ENCODE measurements at places on chromosomes 1 and 21. TPM values are rescaled to one million over a fixed set of nuclear protein-coding genes. Genes with fewer than 3 reads are reported as not detected.

- H3K36me3 ChIP-seq = peaks cover 7% of the 10 kb centered on the region
- peaks cover 15% of the 10 kb centered on the region for H3K4me1 ChIP-seq
- DNase-seq = no peak
- peak overlapping the region; percentile 66 for H3K27ac ChIP-seq
- H3K4me3 ChIP-seq = no peak overlapping the region
These were observed 18.0 kb downstream of the ZMYM1 start for GRCh38 chr1:35097224-35097623.

- no peak for DNase-seq
- H3K27ac ChIP-seq = no peak overlapping the region
- no peaks in the 10 kb centered on the region for H3K36me3 ChIP-seq
- no peaks in the 10 kb centered on the region for H3K27me3 ChIP-seq
- H3K4me1 ChIP-seq = no peaks in the 10 kb centered on the region
- no peak overlapping the region for H3K4me3 ChIP-seq
These were observed 183.6 kb downstream of the S1PR1 start for GRCh38 chr1:101420406-101420805.

- H3K4me1 ChIP-seq = no peaks in the 10 kb centered on the region
- no peak for DNase-seq
- H3K27me3 ChIP-seq = no peaks in the 10 kb centered on the region
- no peak overlapping the region for H3K4me3 ChIP-seq
- H3K27ac ChIP-seq = no peak overlapping the region
These were observed 61.2 kb downstream of the DNM3 start for GRCh38 chr1:171902527-171902926.

- H3K27me3 ChIP-seq = no peaks in the 10 kb centered on the region
- H3K36me3 ChIP-seq = no peaks in the 10 kb centered on the region
- H3K27ac ChIP-seq = no peak overlapping the region
- no peak overlapping the region for H3K4me3 ChIP-seq
- no peak for DNase-seq
These were observed 20.6 kb downstream of the DDAH1 start for GRCh38 chr1:85444381-85444780.

DNA sequence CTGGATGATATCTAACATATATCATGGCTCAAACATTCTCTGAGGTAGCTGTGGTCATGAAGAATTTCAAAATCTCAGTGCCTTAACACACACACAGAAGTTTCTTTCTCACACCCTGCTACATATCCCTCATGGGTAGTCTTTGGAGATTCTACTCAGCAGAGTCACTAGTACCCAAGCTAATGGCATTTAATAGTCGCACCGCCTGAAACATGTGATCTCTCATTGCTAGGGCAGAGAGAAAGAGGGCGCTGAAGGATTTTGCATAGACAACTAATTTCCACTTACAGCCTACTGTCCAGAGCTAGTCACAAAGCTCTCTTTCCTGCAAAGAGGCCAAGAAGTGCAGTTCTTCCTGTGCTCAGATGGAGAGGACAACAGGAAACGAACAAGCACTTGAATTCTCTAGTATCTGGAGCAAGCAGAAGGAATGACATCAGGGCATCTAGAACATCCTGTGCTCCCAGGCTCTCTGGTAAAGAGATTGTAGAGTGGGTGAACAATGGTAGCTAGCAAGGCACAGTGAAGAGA lies 183.4 kb upstream of the PTBP2 start:
- peak; percentile 58 for DNase-seq
- H3K4me3 ChIP-seq = no peak overlapping the region
- peak overlapping the region; percentile 88 for H3K27ac ChIP-seq

DNA sequence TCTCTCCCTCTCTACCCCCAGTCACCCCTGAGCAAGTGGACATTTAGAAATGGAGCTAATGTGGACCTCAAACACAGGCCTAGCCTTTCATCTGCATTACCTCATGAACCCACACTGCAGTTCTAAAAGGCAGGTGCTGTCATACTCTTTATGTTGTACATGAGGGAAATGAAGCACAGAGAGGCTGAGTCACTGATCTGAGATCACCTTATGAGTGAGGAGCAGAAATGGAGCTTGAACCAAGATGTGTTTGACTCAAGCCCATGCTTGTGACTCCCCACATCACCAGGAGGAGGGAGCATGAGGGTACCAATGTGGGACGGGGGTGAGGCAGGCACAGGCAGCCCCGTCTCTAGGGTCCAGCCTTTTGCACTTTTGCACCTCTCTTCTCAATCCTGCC lies 702.8 kb downstream of the PTPRU start:
- H3K27ac ChIP-seq = no peak overlapping the region
- no peak for DNase-seq
- H3K4me3 ChIP-seq = no peak overlapping the region
- H3K4me1 ChIP-seq = no peaks in the 10 kb centered on the region
- no peaks in the 10 kb centered on the region for H3K27me3 ChIP-seq

DNA sequence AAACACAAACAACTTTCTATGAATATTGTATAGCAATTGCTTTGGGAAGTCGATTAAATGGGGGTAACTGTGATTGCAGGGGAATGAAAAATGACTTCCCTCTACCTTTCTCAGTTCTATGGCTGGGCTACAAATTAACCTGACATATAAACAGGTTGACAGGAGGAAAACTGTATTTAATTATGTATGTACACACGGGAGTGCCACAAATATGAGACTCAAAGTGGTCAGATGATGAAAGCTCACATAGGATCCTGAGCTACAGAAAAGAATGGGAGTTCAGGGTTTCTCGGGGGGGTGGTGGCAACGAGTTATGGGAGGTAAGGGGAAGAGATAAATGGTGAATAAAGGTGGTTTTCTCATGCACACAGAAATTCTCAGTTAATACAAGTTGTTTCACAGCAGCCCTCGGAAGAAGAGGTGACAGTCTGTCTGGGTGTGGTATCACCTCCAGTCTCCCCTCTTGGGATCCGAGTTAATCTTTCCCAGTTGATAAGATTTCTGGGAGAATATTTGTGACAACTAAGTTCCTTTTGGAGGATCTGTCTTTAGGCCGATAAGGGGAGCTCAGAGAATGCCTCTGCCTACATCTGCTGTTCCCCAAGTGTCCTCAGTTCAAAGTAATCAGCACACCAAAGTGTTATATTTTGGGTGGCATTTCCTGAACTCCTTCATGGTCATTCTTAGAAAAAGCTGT lies 26.3 kb downstream of the GADD45A start:
- no peak overlapping the region for H3K4me3 ChIP-seq
- H3K36me3 ChIP-seq = no peaks in the 10 kb centered on the region
- H3K27me3 ChIP-seq = no peaks in the 10 kb centered on the region

DNA sequence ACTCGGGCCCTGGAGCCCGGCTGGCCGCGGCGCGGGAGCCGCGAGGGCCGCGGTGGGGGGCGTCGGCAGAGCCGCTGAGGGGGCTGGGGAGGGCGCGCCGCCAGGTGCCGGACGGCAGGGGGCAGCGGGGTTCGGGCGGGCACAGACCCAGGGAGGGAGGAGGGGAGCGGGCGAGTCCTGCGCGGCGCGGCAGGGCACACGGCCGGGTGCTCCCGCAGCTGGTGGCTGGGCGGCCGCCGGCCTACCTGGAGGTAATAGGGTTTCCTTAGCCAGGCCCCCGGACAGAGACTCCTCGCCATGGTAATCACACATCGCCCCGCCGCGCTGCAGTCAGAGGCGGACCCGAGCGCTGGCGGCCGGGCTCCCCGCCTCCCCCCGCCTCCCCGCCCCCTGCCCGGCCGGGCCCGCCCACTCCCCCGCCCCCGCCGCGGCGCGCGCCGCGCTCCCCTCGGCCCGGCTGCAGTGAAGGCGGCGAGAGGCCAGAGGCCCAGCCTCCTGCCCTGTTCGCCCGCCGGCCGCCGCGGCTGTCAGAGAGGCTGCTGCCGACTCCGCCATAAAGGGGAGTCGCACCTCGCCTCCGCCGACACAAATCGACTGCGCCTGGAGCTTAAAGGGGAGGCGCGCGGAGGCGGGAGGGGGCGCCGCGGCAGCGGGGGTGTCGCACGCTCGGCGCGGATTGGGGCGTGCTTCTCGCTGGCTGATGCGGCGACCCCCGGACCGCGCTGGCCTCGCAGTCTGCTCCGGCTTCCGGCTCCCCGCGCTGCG lies at the start of gene DIPK1A:
Gene DIPK1A (minus strand): TSS at position 332 of the 765 bp plus-strand sequence. CDS start 33 bp downstream, at position 299.
- peak within 1 kb of the TSS; percentile 96 for H3K27ac ChIP-seq
- H3K36me3 ChIP-seq = no peaks in the 10 kb centered on the region
- H3K4me1 ChIP-seq = peaks cover 36% of the 10 kb centered on the region
- DNase-seq = peak; percentile 79
- peak within 1 kb of the TSS; percentile 38 for H3K4me3 ChIP-seq

DNA sequence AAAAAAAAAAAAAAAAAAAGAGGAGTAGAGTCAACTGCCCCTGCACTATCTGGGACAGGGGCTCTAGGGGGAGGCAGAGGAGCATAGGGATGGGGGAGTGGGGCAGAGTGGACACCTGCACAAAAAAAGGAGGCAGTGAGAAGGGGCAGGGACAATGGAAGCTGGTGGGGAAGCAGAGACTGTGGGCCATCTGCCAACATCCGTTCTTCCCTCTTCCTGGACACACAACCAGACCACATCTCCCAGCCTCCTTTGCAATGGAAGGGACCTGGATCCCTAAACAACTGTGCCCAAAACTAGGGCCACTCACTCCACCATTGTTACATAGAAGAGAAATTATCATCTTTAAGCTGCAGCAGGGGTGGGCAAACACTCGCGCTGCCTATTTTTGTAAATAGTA lies 38.4 kb downstream of the NEK2 start:
- H3K27ac ChIP-seq = no peak overlapping the region
- DNase-seq = no peak
- no peaks in the 10 kb centered on the region for H3K27me3 ChIP-seq
- H3K4me3 ChIP-seq = no peak overlapping the region
- no peaks in the 10 kb centered on the region for H3K36me3 ChIP-seq
- peaks cover 14% of the 10 kb centered on the region for H3K4me1 ChIP-seq

GRCh38 chr1:119713039-119713748 lies 1.5 kb downstream of the PHGDH start:
- no peaks in the 10 kb centered on the region for H3K36me3 ChIP-seq
- peaks cover 12% of the 10 kb centered on the region for H3K4me1 ChIP-seq
- H3K4me3 ChIP-seq = no peak overlapping the region
- peak; percentile 39 for DNase-seq

GRCh38 chr1:92623187-92623778 lies 136.6 kb upstream of the GFI1 start:
- no peak for DNase-seq
- H3K4me3 ChIP-seq = no peak overlapping the region
- H3K4me1 ChIP-seq = no peaks in the 10 kb centered on the region
- H3K27ac ChIP-seq = no peak overlapping the region
- no peaks in the 10 kb centered on the region for H3K27me3 ChIP-seq

DNA sequence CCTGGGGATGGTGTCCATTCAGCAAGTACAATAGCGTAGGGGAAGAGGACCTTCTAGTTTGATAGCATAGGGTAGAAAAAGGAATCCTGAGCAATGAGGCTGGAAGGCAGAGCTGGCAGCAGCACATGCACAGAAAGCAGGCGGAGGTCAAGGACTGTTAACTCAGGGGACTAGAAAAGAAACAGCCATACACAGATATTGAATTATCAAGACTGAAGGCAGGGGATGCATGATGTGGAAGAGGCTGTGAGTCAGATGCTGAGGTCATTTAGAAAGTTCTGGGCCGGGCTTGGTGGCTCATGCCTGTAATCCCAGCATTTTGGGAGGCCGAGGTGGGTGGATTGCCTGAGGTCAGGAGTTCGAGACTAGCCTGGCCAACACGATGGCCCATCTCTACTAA lies 65.6 kb downstream of the OPTC start:
- no peak overlapping the region for H3K27ac ChIP-seq
- no peaks in the 10 kb centered on the region for H3K27me3 ChIP-seq
- H3K4me3 ChIP-seq = no peak overlapping the region
- no peaks in the 10 kb centered on the region for H3K36me3 ChIP-seq
- peaks cover 32% of the 10 kb centered on the region for H3K4me1 ChIP-seq
- no peak for DNase-seq

- H3K27me3 ChIP-seq = no peaks in the 10 kb centered on the region
- no peaks in the 10 kb centered on the region for H3K4me1 ChIP-seq
- no peaks in the 10 kb centered on the region for H3K36me3 ChIP-seq
- DNase-seq = no peak
- H3K4me3 ChIP-seq = no peak overlapping the region
These were observed 129.7 kb upstream of the RUNX1 start for GRCh38 chr21:35178827-35179226.

- H3K4me1 ChIP-seq = peaks cover 22% of the 10 kb centered on the region
- H3K4me3 ChIP-seq = no peak overlapping the region
- H3K36me3 ChIP-seq = no peaks in the 10 kb centered on the region
- no peak for DNase-seq
- H3K27ac ChIP-seq = peak overlapping the region; percentile 58
These were observed 255.1 kb downstream of the NFIA start for GRCh38 chr1:61337441-61337951.

DNA sequence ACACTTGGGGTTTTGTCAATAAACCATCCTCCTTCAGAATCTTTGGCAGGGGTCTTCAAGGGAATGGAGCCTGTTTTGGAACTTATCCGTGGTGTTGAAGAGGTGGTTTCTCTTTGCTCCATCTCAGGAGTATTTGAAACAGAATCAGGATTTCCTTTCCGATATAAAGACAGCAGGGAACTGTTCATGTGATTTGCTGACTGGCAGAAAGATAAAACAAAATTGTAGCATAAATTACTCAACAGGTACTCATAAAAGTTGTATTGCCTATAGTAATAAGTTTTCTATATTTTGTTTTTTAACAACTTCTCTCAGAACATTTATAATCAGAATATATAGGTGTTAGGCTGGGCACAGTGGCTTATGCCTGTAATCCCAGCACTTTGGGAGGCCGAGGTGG lies 21.9 kb downstream of the NVL start:
- no peaks in the 10 kb centered on the region for H3K4me1 ChIP-seq
- no peak overlapping the region for H3K27ac ChIP-seq
- DNase-seq = no peak
- H3K4me3 ChIP-seq = no peak overlapping the region

SLC5A9 gene
- total RNA-seq = not detected

TAF5L gene
- 18.5 TPM for total RNA-seq

PAQR6 gene
- total RNA-seq = 0.63 TPM

ACTL8 gene
- not detected for total RNA-seq

SAMD13 gene
- 5.6 TPM for total RNA-seq

DIPK1A gene
- 11.7 TPM for total RNA-seq

AMPD1 gene
- total RNA-seq = not detected
